ENCODE measurements at places on chromosomes 13 and 19.

- DNase-seq: no peak
These were observed 99.8 kb downstream of the ITGBL1 start for GRCh38 chr13:101552286-101552685.

- DNase-seq: no peak
These were observed 21.9 kb downstream of the ONECUT3 start for GRCh38 chr19:1774989-1775772.

GRCh38 chr19:3684054-3684816 is 16.0 kb downstream of the PIP5K1C start:
- DNase-seq: no peak

DNA sequence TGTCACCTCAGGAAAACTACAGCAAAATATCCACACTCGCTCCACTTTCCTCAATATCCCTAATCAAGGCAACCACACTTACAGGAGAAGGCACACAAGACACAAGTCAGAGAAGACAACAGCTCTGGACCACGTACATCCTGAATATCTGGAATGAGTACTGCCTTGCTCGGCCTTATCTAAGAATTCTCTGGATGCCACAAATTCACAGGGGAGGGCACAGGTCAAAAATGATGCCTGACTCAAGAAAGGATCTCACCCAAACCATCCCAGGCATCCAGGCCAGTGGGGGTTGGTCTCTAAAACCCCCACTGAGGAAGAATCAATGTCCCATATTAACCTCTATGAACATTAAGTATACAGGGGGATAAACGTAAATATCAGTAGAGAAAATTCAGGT is 29.9 kb downstream of the ATP7B start:
- no peak for DNase-seq

DNA sequence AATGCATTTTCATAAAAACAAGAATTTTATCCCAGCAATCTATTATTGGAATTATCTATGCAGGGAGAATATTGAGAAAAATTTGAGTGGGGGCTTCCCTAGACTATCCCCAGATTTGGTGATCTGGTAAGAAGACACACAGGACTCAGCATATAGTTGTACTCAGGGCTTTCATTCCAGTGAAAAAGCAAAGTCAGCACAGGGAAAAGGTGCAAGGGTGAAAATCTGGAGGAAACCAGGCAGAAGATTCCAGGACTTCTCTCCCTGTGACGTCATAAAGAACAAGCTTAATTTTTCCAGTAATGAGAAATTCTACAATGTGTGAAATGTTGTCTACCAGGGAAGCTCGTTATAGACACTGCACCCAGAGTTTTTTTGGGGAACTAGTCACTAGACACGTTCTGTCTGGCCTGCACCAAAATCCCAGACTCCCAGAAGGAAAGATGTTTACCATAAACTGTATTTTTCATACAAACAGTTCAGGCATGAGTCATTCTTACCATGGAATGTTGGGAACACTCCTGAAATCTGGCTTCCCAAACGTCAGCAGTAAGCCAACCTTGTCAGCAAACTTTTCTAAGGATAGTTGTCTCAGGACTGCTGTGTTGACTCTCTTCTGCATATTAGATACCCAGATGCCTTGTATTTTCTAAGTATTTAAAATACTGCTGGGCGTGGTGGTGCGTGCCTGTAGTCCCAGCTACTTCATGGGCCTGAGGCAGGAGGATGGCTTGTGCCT is 107.4 kb downstream of the DNAJC3 start:
- no peak for DNase-seq

GRCh38 chr13:48545608-48546007 is 12.7 kb upstream of the RCBTB2 start:
- DNase-seq: no peak

DNA sequence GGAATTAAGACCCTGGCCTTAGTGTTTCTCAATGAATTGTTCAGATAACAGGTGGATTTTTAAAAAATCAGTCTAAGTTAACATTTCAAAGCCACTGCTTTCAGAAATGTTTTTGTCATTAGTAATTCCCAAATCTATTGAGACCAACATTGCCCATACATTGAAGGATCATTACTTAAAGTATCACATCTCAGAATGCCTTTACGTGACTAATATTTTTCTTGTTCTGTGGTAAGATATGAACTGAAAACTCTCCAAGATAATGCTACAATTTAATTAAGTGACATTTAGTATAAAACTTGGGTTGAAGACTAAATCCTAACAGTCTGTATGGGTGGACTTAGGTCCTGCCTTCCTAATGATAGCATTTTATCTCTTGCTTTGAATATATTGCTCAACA is 59.4 kb upstream of the POSTN start:
- DNase-seq: no peak

DNA sequence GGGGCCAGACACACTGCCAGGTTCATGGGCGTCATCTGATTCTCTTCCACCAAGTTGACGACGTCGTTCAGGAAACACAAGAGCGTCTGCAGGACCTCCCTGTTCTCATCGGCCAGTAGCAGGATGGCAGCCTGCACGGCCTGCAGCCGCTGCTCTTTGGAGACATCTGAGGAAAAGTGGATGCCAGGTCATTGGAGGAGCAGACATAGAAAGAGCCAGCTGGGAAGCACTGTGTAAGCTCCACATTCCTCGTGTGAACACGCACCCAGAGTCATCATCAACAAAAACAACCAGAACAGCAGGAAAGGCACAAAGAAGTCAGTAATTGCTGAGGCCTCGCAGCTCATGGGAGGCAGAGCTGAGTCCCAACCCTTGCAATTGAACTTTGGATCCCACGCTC is 96.5 kb downstream of the KL start:
- DNase-seq: no peak

DNA sequence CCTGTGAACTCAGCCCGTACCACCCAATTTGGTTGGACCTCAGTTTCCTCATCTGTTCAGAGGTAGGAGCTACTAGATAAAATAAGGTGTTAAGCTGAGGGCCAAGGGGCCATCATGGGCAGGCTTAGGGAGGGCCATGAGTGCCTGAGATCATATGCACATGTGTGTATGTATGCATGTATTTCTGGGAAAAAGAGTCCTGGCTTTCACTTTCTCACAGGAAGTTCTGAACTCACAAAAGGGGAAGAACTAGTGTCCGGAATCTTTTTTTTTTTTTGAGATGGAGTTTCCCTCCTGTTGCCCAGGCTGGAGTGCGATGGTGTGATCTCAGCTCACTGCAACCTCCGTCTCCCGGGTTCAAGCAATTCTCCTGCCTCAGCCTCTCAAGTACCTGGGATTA is 18.9 kb downstream of the TGFB1 start:
- DNase-seq: no peak

- DNase-seq: peak; percentile 99
These were observed at the start of gene ZNF799 for GRCh38 chr19:12400633-12401502. ZNF799 (minus strand) TSS chr19:12401271; CDS start chr19:12401070, 201 bp downstream.

DNA sequence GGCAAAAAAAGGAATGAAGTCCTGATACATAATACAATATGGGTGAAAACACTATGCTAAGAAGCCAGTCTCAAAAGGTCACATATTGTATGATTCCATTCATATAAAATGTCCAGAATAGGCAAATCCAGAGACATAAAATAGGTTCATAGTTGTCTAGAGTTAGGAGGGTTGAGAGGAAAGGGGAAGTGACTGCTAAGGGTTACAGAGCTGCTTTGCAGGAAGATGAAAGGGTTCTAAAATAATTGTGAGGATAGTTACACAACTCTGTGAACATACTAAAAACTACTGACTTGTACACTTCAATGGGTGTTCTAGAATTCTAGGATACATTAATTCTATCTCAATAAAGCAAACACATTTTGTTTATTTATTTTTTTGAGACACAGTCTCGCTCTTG is 25.7 kb downstream of the CAB39L start:
- no peak for DNase-seq

- no peak for DNase-seq
These were observed 989 bp upstream of the SSC5D start for GRCh38 chr19:55486971-55487923.

GRCh38 chr19:21463449-21464105 is 41.8 kb upstream of the ZNF429 start:
- no peak for DNase-seq

DNA sequence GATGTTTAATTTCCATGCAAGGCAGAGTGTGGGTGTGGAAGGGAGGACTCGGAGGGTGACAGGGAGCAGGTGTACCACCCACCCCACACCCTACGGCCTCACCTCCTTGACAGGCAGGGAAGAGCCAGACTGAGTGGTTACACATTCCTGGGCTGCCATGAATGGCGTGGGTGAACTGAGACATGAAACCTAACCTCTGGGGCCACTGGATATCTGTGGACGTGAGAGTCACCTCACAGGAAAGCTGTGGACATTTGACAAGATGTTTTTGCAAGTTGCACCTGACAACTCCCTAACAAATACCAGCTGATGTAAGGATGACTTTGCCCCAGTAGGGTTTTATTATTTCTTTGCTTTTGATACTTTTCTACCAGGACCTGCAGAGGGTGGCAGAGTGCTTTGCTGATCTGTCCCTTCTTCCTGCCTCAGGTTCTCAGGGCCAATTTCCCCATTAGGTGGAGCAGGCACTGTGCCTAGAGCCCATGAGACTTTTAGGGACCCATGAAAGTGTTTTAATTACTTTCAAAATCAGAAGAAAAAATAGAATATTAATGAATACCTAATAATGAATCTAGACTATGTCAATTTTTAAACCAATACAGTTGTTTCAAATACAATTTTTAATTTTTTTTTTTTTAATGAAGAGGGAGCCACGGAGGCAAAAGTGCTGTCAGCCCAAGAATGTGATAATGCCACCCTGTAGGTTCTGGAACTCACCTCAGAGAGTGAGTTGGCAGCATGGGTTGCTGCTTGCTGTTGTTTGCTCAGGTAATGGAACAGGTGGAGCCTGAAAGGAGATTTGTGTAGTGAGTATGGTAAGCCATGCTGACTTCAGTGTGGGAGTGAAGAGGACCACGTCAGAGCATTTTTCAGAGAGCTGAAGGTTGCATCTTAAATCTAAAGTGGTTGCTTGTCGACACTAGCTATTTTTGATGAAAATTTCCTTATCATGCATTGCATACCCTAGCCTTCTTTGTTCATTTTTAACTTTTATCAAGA is 58.0 kb upstream of the CYSLTR2 start:
- no peak for DNase-seq

All from upper lobe of right lung (tissue), 1 donor.